ENCODE measurements at places on chromosomes 6 and 20. TPM values are rescaled to one million over a fixed set of nuclear protein-coding genes. Genes with fewer than 3 reads are reported as not detected.

JPH2 gene
- polyA plus RNA-seq = 1.6 TPM

EFCAB8 gene
- polyA plus RNA-seq = 0.07 TPM

DNA sequence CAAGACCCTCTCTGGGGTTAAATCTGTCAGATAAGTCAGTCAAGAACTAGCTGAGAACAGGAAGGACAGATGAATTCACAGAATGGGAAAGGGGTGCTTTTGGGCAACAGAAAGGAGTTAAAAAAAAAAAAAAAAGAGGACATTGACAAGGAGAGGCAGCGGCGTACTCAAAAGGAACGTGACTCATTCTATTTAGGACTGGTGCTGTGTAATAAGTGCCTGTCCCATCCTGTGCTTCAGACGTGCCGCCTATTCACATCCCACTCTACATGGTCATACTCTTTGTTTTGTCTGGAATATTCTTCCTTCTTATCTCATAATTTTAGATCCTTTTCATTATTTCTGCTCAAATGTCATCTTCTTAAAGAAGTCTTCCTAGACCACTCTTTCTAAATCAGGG is 101.1 kb upstream of the EMILIN3 start:
- DNase-seq = no peak

DNA sequence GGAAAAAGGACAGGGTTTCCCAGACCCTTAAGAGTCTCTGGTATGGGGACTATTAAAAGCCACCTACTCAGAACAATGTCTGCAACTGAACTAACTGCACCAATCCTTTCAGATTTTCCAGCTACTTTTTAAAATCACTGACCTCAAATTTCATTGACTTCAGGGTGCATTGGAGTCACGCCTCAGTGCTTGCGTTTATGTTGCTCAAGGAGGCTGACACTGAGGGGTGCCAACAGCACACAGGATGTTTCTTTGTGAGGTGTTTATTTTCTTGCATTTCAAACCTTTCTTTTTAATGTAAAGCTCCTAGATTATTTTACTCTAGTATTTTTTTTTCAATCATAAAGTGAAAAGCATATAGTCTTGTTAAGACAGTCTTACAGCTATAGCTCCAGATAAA is 402.0 kb upstream of the SLC35B3 start:
- no peak for DNase-seq

XKR7 gene
- polyA plus RNA-seq = 0.06 TPM

KIAA0408 gene
- 34.9 TPM for polyA plus RNA-seq

GRCh38 chr6:116434056-116434725 is 27.0 kb upstream of the CALHM6 start:
- no peak for DNase-seq

HLA-F gene
- polyA plus RNA-seq = 23.9 TPM

HSPA1L gene
- 2.9 TPM for polyA plus RNA-seq

DNA sequence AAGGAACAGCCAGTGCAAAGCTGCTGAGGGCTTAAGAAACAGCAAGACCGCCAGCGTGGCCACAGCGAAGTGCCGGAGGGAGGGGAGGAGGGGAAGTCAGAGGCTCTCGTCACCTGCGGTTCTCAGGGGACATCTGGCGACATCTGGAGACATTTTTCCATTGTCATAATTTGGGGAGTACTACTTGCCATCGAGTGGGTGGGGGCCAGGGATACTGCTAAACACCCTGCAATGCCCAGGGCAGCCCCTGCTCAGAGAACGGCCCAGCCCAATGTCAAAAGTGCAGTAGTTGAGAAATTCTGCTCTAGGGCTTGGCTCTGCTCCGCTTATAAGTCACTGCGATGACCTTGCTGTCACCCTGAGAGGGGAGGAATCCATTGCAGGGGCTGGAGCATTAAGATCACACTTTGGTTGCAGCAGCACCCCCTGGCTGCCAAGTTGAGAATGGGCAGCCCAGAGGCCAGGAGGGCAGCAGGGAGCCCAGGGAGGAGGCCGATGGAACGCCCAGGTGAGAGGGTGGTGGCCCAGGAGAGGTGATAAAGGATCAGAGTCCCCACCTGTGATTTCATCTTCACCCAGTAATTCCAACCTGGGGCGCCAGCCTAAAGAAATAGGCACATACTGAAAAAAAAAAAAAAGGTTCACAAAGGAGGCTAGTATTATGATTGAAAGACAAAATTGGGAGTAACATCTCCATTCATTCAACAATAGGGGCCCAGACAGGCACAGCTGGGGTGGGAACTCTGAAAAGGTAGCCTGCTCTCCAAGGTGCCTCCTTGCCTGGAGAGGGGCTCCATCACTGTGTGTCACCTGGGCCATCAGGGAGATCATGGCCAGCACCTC is 218.2 kb downstream of the BMP7 start:
- no peak for DNase-seq

- DNase-seq = no peak
Measured at GRCh38 chr6:39102071-39102820, 12.7 kb downstream of the SAYSD1 start.

- no peak for DNase-seq
Measured at GRCh38 chr6:81575442-81575841, 177.0 kb downstream of the TENT5A start.

NUDT3 gene
- 10.5 TPM for polyA plus RNA-seq

BPIFB1 gene
- polyA plus RNA-seq = not detected

DNA sequence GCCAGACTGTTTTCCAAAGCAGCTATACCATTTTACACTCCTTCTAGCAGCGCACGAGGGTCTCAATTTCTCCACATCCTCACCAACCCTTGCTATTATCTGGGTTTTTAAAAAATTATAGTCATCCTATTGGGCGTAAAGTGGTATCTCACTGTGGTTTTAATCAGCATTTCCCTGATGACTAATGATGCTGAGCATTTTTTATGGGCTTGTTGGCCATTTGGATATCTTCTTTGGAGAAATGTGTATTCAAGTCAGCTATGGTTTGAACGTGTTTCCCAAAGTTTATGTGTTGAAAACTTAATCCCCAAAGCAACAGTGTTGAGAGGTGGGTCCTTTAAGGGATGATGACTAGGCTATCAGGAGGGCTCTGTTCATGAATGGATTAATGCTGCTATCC is 6.7 kb downstream of the MCUR1 start:
- DNase-seq = no peak

- DNase-seq = no peak
Measured at GRCh38 chr20:60001108-60001507, 42.9 kb downstream of the CDH26 start.

DNA sequence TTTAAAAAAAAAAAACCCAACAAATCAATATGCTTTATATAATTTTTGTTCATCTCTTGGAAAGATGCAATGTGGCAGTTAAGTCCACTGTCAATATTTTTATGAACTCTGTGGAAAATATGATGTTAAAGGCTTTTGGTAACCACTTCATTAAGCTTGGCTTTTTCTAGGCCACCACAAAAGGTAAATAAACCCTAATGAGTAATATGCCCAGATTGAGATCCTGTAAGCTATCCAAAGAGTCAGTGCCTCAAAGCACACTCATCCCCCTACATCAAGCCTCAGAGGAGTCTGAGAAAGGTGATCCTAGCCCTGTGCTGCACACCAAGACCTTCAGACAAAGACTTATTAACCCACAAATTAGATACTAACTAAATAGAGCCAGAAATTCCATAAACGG is 121.1 kb downstream of the CDC5L start:
- DNase-seq = no peak

- DNase-seq = peak; percentile 53
Measured at GRCh38 chr6:106444777-106445507, 84.4 kb downstream of the CRYBG1 start.

DNA sequence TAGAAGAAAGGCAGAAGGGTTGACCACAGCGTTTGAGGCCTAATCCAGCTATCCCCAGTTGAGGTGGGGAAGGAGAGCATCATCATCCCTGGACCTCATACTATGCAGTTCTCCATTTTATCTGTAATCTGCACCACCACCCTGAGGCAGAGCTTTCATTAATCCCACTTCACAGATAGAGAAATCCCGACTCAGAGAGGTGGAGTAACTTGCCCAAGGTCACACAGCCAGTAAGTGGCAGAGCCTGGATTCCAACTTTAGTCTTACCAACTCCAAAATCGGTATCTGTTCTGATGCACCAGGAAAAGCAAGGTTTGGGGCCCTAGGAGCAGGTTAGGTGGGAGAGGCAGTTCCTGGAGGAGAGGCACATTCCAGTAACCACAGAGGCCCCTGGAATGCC is 6.7 kb downstream of the TMEM74B start:
- no peak for DNase-seq

DNA sequence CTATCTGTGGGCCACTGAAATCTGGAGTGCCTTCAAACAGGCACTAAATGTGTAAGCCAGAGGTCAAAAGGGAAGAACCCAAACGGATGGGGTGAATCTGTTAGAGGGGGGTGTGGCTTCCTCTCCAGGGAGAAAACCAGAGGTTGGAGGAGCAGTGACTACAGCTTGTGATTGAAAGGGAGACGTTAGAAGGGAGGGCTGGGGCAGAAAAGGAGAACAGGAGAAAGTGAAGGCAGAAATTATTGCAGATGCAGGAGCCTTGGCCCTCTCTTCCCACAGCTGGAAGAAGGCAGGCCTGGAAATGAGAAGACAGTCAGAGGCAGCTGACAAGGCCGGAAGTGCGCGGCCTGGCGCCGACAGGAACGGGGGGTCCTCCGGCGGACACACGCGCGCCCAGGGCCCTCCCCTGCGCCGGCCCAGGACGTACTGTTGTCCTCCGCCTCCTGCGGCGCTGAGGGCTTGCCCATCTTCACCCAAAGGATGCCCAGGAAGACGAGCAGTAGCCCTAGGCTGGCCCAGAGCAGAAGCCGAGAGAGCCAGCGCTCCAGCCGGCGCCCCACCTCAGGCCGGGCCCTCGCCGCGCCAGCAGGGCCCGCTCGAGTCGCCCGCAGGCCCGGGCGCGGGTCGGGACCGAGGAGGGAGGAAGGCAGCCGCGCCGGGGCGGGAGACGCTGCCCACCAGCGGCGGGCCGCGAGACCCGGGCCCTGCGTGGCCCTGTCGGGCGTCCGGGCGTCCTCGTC is 806 bp downstream of the LEMD2 start:
- DNase-seq = peak; percentile 73

- no peak for DNase-seq
Measured at GRCh38 chr6:54238396-54238795, 69.8 kb upstream of the TINAG start.

PDYN gene
- polyA plus RNA-seq = not detected

PSMB9 gene
- polyA plus RNA-seq = 14.5 TPM

All from left lung (tissue), 14 donors.